ENCODE measurements at places on chromosomes 4 and X. TPM values are rescaled to one million over a fixed set of nuclear protein-coding genes. Genes with fewer than 3 reads are reported as not detected.

Gene RIBC1
- 0.24 TPM for total RNA-seq

Gene OGT
- 117 TPM for total RNA-seq

Gene AMOT
- total RNA-seq = 93.3 TPM

Gene CRLF2
- total RNA-seq = not detected

Gene RPL34
- total RNA-seq = 1,213 TPM

Gene VAMP7
- total RNA-seq = 55.9 TPM

- DNase-seq = no peak
These were observed 541.0 kb downstream of the SPRY1 start for GRCh38 chr4:123937581-123937980.

DNA sequence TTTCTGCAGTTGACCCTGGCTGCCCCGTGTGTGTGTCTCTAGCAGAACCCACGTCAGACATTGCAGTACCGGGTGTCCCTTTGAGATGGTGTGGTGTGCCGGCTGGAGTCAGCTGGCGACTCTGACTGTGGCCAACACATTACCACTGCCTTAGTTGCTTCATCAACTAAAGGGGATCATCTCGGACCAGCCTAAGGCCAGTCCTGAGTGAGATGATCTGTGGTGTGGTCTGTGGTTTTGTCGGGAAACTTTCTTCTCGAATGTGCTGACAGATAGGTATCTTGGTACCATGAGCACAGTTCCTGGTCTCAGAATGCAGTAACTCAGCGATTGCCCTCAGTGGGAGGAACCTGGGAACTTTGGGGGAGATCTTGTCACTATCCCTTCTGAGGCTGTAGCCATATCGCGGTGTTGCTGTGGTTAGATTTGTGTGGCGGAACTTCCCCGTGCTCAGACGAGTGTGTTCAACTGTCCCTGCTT is 15.8 kb downstream of the TBC1D14 start:
- no peak for DNase-seq

- DNase-seq = no peak
These were observed 92.6 kb upstream of the TENM3 start for GRCh38 chr4:182150645-182151044.

GRCh38 chrX:65900850-65901844 is 138.7 kb downstream of the VSIG4 start:
- no peak for DNase-seq

GRCh38 chr4:88280228-88280795 is 4.0 kb downstream of the PPM1K start:
- DNase-seq = no peak

DNA sequence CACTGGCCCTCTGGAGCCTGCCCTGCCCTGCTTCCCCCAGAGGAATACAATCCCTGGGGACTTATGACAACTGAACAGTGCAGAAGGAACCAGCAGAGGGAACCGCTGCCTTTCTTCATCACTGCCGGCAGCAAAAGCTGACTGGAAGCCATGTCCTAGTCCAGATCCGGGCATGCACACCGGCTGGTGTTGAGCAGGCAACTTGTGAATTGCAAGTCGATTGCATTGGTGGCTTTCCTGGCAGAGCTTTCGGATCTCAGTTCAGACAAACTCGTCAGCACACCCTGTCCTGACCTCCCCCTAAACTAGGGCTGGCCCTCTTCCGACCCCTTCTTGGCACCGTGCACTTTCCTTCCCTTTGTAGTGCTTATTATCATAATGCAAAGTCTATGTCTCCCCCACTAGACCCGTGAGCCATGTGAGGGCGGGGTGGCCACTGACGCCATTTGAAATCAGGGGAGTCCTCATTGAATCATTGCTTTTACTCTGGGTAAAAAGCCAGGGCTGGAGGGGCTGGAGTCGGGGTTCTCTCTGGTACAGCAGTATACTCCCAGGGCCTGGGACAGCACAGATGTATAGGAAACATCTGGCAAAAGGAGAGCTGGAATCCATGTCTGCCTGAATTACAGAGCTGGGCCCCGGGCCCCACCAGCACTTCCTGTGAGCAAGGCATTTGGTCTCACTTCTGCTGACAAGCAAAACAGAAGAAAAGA is 1.8 kb downstream of the ARHGAP4 start:
- DNase-seq = no peak

DNA sequence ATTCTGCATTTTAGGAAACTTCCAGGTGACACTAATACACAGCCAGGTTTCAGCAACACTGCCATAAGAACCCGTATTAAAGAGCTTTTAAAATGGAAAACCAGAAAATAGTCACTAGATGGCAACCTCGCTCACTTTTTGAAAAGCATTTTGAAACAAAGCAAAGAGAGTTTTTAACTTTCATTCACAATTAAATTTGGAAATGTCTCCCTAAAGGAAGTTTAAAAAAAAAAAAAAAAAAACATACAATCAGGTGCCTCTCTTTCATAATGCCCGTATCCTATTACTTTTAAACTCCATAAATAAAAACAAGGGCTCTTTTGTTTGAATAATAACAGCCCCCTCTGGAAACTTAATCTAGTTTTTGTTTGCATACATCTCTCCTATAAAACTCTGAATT is 20.3 kb downstream of the MEPE start:
- DNase-seq = peak; percentile 62

DNA sequence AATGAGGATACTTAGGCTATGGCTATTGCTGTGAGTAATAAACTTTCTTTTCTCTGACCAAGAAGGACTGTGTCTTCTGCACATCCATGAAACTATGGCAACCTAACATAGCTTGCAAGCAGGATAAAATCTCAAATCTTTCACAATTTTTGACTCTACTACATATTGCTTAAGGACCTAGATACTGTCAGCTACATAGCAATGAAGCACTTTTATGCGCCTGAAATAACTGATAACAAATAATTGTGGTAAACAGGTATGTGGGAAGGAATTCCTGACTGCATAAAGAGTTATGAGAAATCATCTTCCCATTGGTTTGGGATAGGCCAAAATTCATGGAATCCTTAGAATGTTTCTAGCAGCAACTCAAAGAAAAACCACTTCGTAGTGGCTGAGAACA is 41.2 kb upstream of the PDGFC start:
- peak; percentile 6 for DNase-seq

DNA sequence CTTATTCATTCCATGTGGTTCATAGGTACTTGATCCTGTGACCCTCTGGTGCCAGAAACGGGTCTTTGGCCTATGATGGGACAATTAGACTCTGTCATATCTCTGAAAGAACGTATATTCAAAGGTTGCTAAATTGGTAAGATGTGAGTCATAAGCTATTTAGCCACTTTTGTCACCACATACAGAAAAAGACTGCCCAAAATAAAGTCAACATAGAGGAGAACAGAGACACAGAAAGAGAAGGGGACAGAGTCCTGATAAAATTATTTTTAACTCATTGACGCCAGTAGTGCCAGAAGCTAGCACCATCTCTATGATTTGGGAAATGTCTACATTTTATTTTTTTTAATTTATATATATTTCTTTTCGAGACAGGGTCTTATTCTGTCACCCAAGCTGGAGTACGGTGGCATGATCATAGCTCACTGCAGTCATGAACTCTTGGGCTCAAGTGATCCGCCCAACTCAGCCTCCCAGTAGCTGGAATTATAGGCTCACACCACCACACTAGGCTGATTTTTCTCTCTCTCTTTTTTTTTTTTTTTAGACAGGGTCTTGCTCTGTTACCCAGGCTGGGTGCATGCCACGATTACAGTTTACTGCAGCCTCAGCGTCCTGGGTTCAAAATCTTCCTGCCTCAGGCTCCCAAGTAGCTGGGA is 92.1 kb upstream of the COX18 start:
- DNase-seq = no peak

DNA sequence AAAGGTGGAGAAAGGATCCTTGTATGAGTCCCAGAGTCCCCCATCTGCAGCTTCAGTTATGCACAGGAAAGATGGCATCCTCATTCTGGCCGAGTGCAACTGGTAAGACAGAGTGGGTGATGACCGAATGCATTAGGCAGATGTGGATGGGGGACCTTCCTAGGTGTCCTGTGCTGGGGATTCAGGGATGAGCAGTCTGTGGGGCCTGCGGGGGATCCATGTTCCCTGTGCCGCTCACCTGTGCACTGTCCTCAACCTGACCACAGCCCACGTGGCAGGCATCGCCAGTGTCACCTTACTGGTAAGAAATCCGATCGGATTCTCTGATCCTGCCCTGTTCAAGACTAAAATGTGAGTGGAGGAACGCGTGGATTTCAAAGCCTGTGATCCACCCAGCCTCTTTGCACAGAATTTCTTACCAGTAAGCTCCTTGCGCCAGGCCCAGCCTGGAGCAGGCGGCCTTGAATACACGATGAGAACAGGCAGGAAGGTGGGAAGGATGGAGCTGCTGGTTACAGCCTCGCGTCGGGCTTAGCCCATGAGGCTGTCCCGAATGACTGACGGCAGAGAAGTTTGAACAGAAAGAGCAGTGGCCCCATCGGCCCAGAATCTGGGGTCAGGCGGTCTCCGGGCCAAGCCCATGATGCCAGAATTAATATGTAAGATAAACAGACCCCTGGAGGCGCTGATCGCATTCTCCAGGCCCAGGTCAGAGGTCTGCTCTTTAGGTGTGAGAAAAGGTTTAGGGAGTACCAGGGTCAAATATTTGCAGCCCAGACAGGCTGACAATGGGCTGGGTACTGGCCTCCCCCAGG is 56.5 kb downstream of the CPZ start:
- no peak for DNase-seq
